A172 (cell line): ENCODE measurements at places on chromosomes 2 and 18. TPM values are rescaled to one million over a fixed set of nuclear protein-coding genes. Genes with fewer than 3 reads are reported as not detected.

The CGREF1 gene
- 0.17 and 0.40 TPM in 2 replicates for total RNA-seq

The DOK1 gene
- total RNA-seq: 17.3 and 24.8 TPM in 2 replicates

The DHRS9 gene
- total RNA-seq: not detected in 2 replicates

DNA sequence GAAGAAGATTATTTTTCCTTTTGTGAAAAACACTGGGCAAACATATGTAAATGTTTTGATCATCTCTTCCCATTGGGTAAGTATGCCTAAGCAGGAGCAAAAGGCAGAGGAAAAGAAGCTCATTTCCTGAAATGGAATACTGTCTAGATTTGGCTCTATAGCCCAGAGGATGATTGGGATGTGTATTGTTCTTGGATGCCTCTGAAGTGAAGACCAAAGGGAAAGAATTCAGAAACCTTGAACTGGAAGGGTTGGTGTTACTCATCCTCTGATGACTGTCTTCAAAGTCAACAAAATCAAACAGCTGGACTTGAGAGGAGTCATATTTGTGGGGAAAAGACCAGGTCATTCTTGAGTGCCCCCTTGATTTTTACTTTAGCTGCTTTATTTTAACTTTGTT lies 112.6 kb upstream of the NT5C1B start:
- DNase-seq: peak; percentile 11

DNA sequence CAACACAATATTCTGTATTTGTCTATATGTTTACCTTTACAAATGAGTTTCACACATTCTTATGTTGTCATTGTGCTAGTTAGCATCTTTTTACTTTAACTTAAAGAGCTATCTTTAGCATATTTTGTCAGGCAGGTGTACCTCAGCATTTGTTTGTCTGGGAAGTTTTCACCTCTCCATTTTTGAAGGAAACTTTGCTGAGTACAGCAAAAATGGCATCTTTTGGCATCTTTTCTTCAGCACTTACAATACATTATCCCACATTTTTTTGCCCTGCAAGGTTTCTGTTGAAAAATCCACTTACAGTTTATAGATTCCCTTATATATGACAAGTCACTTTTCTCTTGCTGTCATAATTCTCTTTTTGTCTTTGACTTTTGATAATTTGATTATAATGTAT lies 171.3 kb upstream of the XIRP2 start:
- DNase-seq: no peak

GRCh38 chr2:240339411-240340360 lies 95.8 kb upstream of the GPC1 start:
- no peak for DNase-seq

GRCh38 chr18:45034179-45034578 lies 353.5 kb downstream of the SETBP1 start:
- no peak for DNase-seq
